ELF-1 (cell line): ENCODE measurements at places on chromosomes 3 and 15.

DNA sequence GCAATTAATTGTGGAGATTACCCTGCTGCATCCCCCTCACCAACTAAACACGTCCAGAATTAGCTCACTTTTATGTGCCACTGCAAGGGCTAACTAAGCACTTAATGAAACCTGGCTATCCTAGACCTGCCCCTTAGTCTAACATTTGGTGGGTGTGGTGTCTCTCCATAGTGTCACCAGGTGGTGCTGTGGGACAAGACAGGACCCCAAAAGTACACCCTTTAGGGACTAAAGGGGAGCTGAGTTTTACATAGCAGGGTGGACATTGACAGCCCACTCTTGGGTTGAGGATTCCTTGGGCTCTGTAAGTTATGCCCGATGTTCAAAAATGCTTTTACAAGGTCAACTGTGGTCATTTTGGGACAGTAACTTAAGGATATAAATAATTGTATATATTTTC lies 5.7 kb downstream of the DUT start:
- no peak for DNase-seq

GRCh38 chr3:42600958-42601675 lies 631 bp downstream of the NKTR start:
- DNase-seq, result peak; percentile 73

- DNase-seq, result no peak
Measured at GRCh38 chr3:139835830-139836683, 98.9 kb upstream of the CLSTN2 start.

- no peak for DNase-seq
Measured at GRCh38 chr3:146159037-146159436, 1.9 kb downstream of the PLOD2 start.

DNA sequence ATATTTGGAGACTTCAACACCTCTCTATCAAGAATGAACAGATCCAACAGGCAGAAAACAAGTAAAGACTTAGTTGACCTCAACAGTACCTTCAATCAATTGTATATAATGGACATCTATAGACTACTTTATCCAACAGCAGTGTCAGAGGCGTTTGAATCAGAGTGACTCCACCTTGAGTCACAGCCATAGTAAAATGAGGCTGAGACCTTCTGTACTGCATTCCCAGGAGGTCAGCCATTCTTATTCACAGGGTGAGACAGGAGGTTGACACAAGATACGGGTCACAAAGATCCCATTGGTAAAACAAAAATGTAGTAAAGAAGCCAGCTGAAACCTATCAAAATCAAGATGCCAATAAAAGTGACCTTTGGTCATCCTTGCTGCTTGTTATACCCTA lies 299.8 kb downstream of the CNTN3 start:
- DNase-seq, result no peak

DNA sequence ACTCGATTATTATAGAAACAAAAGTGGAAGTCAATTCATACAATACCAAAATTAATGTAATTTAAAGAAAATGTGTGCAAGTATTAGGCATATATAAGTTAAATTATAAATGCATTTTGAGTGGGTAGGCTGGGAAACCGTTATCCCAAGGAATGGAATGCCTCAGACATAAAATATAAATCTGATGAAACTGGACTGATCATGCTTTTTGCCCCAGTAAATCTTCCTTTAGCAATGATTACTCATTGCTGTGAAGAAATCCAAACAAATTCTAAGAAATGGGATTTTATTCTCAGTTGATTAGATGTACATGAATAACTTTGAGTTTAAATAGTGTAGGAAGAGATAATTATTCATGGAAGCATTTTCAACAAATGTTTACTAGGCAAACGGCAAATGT lies 185.5 kb upstream of the KCNMB2 start:
- no peak for DNase-seq

DNA sequence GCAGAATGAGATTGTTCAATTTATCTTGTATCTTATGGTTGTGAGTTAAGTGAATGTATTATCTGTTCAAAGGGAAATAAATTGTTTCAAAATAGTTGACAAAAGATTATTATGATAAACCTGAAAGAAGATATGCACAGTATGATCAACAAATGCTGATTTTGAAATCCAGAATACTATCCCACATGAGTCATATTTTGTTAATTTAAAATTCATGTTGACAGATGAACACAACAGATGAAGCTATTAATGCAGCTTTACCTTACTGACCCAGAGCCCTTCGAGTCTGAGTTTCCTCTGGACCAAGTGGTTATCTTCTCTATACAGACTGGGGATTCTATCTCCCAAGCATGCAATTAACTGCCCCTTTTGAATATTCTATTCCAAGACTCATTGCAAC lies 482.8 kb downstream of the FGF12 start:
- no peak for DNase-seq

GRCh38 chr15:70323111-70323851 lies 225.6 kb upstream of the TLE3 start:
- DNase-seq, result peak; percentile 64

DNA sequence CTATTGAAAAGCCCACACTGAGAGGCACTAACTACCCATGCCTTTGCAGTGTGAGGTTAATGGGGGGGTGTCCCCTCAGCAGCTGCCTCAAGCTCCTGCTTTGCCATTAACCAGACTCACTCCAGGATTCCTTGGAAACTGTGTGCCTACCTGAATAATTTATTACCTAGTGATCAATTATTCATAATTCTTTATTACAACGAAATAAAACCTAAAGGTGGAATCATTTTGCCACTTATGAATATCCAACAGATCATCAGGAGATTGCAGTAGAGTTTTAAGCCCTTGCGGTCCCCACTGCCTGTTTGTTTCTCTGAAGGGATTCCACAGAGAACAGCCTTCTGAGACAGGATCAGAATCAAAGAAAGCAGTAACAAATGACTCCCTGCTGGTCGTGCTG lies 23.3 kb downstream of the NEK11 start:
- DNase-seq, result no peak

DNA sequence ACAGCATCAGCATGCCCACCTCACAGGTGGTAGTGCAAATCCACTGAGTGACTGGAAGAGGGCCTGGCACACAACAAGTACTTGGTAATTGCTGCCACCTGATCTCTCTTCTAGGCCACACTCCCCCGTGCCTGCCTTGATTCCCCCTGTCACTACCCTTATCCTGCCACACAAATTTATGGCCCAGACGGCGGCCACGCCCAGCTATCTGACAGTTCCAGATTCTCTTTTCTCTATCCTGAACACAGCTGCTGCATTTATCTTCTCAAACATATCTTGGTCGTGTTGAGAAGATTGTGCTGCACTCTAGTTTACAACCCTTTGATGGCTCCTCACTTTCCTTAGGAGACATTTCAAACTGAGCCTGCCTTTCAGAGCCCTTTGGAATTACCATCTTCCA lies 585.2 kb downstream of the NTRK3 start:
- DNase-seq, result no peak

- no peak for DNase-seq
Measured at GRCh38 chr15:74823324-74823723, 3.1 kb upstream of the CPLX3 start.

DNA sequence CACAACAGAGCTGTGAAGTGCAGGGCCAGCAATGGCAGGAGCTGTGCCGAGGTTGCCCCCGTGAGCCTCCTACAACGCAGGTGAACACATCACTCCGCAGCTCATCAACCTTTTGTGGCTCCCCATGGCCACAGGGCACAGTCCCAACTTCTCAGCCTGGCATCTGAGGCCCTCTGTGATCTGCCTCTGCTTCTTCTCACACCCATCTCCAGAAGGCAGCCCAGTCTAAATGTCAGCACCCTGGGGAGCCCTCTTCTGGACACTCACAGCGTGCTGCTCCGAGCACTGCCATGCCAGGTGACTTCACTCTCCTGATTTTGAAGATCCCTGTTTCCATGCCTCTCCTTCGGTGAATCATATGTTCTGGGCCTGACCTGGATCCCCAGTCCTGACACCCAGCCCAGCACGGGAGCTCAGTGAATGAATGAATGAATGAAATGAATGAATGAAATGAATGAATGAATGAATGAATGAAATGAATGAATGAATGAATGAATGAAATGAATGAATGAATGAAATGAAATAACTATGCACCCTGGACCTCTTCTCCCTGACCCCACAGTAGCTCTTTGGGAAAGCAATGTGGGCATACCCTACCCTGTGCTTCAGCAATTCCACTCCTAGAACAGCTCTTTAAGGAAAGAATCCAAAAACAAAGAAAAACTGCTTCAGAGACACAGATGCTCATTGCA lies 17.9 kb upstream of the SKIC8 start:
- no peak for DNase-seq

- no peak for DNase-seq
Measured at GRCh38 chr3:127151992-127152650, 40.8 kb upstream of the PRR23E start.

- no peak for DNase-seq
Measured at GRCh38 chr15:37931321-37931720, 3.1 kb upstream of the TMCO5A start.

DNA sequence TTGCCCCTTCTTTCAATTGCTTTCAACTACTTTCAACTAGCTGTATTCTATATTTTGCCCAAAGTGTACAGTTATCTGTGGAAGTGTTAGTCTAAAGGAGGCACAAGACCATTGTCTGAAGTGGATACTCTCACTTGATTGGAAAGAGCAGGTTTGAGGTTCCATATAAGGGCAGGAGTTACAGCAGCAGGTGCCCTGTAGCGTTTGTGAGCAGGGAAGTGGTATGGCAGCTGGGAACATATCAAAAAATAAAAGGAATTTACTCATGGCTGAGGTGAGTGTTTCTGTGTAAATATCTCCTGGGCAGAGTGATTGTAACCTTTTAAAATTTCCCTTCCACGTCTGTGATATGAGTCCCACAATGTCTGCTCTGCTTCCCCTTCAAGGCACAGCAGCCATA lies 38.5 kb upstream of the DNAJC13 start:
- DNase-seq, result no peak

DNA sequence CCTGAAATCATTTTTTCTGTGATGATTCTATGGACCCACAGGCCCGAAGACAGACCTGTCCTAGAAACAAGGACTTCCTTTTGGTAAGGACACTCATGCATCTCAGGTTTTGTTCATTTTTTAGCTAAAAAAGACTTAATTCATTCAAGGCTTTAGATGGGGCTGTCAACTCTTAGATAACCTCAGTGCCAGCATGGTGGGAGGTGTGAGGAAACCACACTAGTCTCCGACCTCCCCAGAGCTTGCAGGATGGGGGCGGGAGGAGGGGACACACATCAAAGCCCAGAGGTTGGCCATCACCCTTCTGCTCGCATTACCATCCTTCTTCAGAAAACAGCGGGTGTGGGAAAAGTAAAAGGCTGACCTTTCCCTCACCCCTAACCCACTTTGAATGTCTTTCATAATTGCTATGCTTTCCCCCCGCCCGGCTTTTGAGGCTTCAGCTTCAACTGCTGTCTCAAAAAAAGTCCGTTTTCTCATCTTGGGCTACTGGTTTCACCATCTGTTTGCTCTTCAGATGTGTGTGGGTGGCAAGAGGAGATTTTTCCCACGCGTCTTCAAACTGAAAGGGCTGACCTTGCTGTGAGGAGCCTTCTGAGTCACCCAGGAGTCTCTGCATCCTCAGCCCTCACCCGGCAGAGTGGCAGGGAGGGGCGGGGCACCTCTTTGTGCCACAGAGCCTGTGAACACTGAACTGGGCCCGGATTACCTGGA lies 27.6 kb upstream of the CXCR6 start:
- DNase-seq, result peak; percentile 41

GRCh38 chr3:14602006-14602803 lies 49.4 kb upstream of the CCDC174 start:
- peak; percentile 67 for DNase-seq

DNA sequence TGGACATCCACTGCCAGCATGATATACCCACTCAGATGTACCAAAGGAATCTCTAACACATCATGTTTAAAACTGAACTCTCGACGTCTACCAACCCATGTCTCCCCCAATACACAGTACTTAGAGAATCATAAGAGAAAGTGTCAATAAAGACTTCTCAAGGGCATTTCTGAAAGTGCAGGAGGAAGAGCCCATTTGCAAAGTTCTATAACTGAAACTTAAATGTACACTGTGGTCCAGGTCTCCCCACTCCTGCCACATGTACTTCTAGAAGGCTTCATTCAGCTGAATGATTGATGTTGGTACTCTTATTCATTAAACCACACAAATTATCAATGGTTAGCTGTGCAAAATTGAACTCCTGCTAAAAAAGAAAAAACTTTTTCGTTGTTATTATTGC lies 31.8 kb downstream of the HERC1 start:
- no peak for DNase-seq

DNA sequence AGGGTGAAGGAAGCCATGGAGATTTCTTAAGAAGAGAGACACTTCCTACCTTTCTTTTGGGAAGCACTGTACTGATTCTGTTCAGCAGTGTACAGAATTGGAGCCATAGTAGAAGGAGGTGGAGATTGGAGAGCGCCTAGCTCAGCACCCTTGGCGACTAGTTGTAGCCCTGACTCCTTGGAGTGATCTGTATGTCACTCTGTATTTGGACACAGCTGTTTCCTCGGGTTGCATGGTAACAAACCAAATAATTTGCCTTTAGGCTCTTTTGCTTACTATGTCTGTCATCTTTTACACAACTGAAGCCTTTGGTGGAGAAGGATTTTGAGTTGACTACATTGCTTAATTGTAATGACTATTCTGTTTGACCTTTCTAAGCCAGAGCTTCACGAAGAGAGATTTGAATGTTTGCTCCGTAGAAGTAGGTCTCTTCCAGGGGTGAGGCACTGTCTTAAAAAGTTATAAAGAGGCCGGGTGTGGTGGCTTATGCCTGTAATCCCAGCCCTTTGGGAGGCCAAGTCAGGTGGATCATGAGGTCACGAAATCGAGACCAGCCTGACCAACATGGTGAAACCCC lies 77.1 kb downstream of the AKAP13 start:
- DNase-seq, result no peak

DNA sequence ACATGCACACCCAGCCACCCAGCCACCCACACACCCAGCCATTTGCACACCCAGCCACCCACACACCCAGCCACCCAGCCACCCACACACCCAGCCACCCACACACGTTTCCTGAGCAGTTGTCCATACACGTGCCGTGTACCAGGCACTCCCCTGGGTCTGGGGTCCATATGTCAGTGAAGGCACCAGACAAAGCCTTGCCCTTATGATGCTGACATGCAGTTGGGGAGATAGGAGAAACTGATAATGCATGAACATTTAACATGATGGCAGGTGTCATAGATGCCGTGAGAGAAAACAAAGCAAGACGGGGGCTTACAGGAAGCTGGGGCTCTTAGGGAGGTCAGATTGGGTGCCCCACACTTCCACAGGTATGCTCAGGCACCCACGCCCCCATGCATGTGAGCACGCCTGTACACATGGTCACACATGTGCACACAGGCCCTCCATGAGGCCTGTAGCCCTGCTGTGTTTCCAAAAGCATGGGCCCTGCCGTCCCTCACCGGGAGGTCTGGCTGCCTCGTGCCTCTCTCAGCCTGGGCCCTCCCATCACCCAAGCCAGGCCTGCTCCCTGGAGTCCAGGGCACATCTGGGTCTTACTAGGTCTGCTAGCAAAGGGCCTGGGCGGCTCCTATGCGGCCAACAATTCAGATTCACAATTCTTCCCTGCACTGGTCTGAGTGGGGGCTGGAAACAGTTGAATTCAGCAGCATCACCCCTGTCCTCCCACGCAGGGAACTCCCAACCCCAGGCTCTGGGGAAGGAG lies 3.6 kb upstream of the DNAJB8 start:
- DNase-seq, result no peak
